ENCODE measurements at places on chromosomes 6 and 20.

- no peak for DNase-seq
These were observed 56.4 kb downstream of the NRN1 start for GRCh38 chr6:5950361-5950785.

- no peak for DNase-seq
These were observed 855 bp upstream of the GFOD1 start for GRCh38 chr6:13488015-13488895.

DNA sequence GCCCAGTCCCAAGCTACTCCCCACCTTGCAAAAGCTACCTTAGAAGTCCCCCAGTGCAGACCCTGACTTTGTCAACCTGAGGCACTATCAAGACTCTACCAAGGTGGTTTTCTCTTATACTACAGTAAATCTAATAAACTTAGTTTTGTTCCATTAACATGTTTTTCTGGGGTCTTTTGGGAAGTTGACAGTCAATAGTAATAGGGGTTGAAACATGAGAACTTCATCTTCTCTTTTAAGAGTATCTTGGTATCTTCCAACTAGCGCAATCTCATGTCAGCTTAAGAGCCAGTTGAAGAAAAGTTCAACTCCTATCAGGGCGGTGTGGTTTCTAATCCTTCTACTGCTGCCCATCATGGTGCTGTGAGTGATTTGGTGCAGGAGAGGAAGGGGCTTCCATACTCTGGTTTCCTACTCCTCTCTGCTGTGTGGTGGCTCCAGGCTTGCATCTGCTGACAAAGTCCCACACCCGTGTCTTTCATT lies 164.2 kb downstream of the FOXA2 start:
- DNase-seq = no peak

GRCh38 chr6:20402342-20403069 lies 827 bp downstream of the E2F3 start:
- no peak for DNase-seq
